ENCODE measurements at places on chromosomes 12 and 14.

GRCh38 chr14:61607570-61608244, 87.6 kb upstream of the HIF1A start:
- no peak for DNase-seq

GRCh38 chr12:113610698-113611097, 139.0 kb upstream of the LHX5 start:
- no peak for DNase-seq

GRCh38 chr14:90573385-90574105, 176.7 kb downstream of the CALM1 start:
- no peak for DNase-seq

DNA sequence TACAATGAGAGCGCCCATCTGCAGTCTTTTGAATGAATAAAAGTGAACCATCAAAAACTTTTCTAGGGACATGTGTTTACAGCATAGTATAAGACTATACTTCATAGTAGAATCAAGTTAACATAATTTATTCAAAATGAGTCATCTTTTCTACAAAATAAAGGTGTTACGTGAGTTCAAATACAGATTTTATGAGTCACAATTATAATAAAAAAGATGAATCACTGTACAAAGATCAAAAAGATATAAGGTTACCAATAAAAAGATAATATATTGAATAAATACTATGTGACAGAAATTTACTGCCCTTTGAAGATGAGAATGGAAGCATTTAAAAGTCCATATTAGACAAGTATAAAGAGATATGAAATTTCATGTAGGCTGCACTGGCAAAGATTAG, 2.8 kb downstream of the MBIP start:
- no peak for DNase-seq

DNA sequence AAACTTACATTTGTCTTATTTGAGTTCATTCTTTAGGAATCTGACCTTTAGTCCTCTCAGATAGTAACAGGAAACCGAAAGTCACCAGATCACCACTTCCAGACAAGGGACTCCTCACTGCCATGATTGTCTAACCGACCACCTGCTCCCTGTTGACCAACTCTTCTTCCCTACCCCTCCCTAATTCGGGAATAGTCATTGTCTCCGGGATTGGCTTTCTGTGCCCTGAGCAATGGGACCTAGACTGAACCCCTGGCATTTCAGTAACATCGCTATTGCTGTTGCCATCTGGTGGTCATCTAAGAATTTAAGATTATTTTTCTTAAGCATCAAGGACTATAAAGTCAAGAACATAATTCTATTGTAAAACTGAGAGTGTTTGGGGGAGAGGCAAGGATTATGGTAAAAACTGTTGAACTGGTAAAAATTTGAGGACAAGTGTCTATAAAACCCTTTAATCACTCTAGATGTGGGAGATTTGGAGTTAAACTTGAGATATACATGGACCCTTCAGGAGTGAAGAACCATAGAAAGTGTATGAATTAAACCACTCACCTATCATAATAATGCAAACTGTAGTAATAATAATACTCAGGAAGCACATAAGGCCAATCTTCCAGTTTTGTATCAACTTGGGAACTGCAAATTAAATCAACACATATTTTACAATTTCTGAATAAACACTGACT, 6.3 kb downstream of the CLEC2A start:
- peak; percentile 72 for DNase-seq

- no peak for DNase-seq
These were observed 33.8 kb downstream of the WBP11 start for GRCh38 chr12:14769466-14769968.

DNA sequence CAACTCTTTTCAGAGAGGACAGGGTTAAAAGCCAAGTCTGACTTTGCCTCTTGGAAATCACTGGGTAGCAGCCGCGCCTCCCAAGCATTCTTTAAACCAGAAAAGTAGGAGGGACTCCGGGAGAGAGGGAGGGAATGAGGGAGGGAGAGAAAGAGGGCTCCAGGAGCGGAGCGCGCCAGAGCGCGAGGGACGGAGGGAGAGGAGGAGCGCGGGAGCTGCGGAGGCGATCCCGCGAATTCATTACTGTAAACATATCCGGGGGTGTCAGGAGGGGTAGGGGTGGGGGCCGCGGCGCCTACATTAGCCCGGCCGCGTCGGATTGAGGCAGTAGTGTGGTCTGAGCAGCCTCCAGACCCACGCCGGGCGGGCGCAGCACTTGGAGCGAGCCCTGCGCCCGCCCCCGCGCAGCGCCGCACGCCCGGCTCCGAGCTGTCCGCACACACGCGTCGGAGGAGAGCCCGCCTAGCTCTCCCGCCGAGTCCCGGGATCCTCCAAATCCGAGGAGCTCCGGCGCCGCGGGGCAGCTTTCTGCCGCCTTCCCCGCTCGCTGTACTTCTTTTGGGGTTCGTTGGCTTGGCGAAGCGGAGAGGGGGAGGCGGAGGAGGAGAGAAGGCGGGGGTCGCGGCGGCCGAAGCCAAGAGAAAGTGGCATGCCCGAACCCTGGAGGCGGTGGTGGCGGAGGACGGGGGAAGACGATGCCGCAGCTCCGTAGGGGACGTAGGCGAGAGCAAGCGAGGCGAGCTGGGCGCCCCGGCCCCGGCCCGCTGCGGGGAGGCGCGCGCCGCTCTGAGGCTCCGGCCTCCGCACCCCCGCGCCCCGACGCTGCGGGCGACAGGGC, 3.3 kb downstream of the FLRT2 start:
- no peak for DNase-seq

DNA sequence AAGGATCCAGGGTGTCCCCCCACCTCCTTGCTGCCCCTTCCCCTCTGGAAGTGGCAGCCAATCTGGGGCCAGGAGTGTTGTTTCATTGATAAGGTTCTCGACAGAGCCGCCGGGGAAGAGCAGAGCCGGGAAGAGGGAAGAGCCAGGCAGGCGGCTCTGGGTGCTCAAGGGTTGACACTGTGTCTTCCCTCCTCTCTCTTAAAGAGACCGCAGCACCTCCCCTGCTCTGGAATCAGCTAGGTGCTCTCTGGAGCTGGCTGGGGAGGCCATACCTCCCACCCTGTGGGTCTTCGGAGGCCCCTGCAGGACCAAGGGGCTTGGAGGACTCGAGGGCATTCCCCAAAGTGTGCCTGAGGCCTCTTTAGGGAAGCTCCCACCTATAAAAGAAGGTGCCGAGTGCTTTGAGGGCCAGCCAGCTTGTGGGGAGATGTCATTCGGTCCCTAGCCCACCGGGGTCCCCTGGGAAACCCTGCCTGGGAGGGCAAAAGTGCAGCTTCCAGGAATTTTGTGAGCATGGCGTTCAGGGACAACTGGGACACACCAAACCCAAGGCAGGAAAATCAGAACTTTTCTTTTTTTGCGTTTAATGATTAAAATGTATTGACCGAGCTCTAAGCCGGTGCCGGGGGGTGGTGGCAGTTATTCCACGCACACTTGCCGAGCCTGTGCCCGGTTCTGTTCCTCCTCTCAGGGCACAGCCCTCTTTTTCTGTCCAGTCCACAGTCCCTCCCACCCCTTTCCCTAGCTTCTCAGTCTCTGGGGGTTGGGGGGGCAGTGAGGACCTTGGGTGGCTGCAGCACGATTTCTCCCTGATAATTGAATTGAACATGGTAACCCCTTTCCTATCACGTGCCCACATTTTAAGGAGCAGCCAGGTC, 3.0 kb downstream of the SETD1B start:
- no peak for DNase-seq

DNA sequence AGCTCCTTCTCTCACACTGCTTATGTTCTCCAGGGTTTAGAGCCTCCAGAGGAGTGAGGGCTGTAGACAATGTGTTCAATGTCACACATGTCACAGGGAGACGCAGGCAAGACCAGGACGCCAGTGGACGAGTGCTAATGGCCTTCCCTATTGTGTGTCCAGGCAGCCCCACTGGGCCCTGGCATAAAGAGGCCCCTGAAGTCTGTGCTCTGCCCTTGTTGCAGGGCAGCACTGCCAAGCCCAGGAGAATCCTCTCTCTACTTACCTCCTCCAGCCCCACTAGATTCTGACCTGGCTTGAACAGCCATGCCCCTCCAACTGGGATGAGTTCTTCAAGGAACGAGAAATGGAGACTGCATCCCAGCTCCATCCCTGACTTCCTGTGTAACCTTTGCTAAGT, 24.8 kb upstream of the TMEM106C start:
- DNase-seq: no peak

- peak; percentile 72 for DNase-seq
These were observed 12.3 kb upstream of the KRT74 start for GRCh38 chr12:52585946-52586345.

- no peak for DNase-seq
These were observed 1.4 kb upstream of the RNF10 start for GRCh38 chr12:120532701-120533238.

DNA sequence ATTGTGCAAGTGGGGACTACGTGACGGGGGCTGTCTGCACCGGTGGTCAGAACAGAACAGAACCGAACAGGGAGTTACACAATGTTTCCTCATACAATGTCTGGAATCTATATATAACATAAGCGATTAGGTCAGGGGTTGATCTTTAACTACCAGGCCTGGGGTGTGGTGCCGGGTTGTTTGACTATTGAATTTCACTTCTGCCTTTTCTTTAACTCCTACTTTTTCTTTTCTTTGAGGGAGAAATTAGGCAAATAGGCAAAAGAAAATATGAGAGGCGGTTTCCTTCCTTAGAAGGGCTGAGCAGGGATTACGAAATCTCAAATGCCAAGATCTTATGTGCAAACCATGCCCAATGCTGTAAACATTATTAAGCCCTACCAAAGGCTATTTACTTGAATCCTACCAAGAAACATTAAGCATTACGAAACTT, 140.3 kb downstream of the SLC38A6 start:
- DNase-seq: no peak

DNA sequence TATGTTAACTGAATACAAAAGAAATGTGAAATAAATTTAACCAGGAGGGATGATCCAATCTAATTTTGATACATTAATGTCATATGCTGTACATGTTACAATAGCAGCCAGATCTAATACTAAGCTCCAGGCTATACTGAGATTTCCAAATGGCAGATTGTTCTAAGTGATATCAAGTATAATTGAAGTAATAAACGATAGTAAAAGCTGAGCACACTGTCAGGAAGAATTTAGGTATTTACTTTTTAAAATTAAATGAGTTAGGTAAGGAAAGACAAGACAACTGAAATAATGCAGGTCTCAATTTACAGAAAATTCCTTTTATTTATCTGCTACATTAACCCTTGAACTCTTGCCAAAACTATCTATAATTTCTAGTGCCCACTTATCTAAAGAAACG, 39.9 kb downstream of the INSM2 start:
- DNase-seq: no peak

DNA sequence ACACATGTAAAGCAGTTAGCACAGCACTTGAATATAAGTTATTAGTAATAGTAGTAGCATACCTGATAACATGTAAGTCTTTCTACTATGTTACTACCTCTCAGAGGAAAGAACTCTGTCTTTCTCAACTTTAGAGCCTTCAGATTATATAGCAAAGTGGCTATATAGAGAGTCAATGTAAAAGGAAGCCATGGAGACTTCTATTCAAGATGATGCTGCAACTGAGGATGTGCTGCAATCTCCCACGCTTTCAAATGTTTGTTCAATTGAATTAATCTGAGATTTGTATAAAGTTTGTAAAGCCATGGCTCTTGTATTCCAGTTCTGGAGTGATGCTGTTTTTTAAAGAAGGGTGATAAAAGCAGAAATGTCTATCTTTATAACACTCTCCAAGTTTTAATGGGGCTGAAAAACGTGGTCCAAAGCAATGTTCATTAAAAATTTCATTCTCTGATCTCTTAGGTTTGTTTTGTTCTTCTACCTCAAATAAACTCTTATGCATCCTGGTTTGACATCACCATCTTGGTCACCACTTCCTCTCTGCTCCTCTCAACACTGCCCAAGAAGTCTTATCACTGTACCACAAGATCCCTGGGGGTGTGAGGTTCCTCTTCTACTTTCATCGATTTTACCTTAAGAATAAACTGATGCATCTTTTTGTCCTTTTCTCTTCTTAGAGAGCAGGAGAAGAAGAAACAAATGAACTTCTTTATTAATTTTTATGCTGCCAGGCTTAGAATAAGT, 40.6 kb downstream of the C12orf42 start:
- DNase-seq: no peak

DNA sequence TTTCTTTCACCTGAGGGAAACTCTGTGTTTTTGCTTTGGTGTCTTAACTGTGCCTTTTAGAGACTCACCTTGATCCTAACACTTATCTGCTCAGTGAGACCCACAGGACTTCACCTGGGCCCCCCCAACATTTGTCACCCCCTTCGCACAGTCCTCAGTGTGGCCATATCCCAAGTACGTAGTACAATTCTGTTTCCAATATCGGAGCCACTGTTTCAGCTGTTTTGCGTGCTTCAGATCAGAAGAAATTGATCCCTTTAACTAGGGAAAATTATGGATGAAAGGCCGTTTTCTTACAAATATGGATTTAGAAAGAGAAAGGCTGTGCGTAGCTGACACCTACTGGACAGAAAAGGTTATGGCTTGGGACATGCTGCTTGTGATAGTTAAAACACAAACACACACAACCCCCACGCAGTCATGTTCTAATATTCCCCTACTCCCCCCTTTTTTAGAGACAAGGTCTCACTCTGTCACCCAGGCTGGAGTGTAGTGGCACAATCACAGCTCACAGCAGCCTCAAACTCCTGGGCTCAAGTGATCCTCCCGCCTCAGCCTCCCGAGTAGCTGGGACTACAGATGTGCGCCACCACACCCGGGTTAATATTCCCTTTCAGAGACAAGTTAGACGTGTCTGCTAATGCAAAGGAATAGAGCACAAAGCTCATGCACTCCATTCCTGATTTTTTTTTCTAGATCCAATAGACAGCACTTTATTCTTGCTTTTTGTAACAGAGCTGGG, 3.6 kb upstream of the SLC7A8 start:
- DNase-seq: no peak

GRCh38 chr14:22084393-22085281, 411.0 kb upstream of the OR4E1 start:
- no peak for DNase-seq

DNA sequence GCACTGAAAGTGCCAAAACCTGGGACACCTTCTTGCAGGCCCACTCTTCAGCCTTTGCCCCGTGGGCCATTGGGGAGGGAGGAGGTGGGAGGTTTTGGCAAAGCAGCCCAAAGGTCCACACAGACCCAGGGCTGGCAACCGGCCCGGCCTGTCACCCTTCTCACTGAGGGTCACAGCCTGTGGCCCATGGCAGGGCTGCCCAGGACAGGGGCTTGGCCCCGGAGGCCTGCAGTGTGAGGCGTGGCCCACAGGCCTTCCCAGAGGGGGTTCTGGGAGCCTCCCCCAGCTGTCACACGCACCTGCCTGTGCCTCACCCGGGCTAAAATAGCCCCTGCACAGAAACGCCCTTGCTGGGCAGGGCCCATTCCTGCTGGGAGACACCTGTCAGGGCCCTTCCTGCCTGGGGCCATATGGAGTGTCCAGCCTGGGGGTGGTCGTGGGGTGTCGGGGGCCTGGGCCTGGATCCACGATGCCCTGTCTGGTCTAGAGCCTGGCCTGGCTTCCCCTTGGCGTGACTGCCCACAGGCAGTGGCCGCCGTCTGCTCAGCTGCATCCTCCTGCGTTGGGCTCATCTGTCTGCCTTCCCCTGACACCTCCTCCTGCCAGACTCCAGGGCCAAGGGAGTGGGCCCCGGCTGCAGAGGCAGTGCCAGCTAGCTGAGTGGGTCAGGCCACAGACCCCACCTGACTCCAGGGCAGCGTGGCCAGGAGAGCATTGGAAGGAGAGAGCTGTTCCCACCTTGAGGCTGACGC, 19.2 kb downstream of the PACS2 start:
- DNase-seq: no peak
